Brain microvascular endothelial cell (primary cell): ENCODE measurements at places on chromosomes 6 and 20.

GRCh38 chr20:63114693-63115311, 101.1 kb downstream of the YTHDF1 start:
- no peak for DNase-seq

GRCh38 chr20:37280403-37280802, 9.1 kb upstream of the MANBAL start:
- no peak for DNase-seq

GRCh38 chr6:144655376-144655775, 370.2 kb downstream of the UTRN start:
- DNase-seq = no peak

DNA sequence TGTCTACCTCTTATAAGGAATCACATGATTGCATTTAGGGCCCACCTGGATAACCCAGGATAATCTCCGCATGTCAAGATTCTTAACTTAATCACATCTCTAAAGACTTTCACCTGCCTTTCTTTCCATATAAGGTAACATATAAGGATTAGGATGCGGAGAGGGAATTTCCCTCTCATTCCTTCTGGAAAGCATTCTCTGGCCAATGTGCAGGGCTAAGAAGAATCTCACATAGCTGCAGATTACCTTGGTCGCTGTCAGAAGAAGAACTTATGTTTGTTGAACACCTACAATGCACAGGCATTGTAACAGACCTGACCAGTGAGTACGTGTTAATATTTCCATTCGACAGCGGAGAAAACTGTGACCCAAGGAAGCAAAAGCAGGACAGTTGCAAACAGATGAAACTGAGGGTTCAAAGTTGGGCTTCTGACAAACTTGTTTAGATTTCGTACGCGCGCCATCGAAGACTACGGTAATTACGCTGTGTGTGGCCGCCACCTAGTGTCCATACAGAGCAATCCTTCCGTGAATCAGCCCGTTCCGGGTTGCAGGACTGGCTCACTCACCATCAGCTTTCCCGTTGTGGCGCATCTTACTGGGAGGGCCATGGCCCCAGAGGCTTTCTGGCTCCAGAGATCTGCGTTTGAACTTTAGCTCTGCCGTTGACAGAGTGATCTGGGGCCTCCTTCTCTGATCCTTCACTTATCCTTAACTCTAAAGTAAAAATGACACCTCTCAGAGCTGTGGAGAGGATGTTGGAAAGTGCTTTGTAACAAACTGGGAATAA, 9.5 kb downstream of the C20orf202 start:
- DNase-seq = peak; percentile 68

GRCh38 chr6:137767911-137768690, 99.0 kb upstream of the TNFAIP3 start:
- peak; percentile 57 for DNase-seq

DNA sequence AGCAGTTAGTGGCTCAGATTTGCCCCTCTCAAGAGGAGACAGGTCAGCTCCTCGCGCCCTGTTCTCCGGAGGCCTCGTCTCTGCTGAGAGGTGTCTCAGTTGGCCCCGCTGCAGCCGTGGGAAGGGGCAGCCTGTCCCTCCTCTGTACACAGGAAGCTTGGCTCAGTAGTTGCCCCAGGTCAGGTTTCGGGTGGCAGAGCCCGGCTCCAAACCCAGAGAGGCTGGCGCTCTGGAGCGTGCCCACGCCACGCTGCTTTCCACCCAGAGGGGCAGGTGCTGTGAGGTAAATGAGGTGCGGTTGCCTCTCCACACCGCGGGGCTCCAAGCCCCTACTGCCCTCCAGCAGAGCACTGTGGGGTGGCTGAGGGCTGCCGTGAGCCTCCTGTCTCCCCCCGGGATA, 16.0 kb downstream of the DYNLT1 start:
- no peak for DNase-seq

DNA sequence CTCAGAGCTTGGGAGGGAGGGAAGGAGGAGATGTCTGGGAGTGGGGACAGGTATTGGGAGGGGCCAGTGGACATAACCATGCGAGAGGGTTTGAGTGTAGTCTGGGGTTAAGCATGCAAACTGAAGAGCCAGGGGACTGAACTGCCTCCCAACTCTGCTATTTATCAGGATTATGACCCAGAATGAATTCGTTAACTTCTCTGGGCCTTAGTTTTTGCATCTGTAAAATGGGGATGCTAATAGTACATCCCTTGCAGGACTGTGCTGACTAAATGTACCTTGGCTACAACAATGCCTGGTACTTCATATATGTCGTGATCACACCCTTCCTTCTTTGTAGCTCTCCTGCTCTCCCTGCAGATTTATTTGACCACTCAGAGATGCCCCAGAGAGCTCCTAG, 83.6 kb downstream of the MDGA1 start:
- no peak for DNase-seq

DNA sequence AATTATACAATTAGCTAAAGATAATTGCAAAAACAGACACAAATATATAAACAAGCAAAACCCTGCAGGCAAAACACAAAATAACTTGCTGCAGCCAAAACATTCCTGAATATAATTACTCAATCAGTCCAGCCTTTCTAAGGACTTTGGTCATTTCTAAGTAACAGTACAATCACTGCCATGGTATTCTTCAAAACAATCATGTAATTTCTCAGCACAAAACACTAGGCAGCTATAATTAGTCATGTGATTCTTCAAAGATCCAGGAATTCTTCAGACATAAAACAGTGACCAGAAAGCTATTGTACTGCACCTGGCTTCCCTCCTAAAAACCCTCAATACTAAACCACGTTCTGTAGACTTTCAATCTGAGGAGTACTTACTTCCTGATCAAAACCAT, 881.1 kb downstream of the EPHA7 start:
- no peak for DNase-seq

DNA sequence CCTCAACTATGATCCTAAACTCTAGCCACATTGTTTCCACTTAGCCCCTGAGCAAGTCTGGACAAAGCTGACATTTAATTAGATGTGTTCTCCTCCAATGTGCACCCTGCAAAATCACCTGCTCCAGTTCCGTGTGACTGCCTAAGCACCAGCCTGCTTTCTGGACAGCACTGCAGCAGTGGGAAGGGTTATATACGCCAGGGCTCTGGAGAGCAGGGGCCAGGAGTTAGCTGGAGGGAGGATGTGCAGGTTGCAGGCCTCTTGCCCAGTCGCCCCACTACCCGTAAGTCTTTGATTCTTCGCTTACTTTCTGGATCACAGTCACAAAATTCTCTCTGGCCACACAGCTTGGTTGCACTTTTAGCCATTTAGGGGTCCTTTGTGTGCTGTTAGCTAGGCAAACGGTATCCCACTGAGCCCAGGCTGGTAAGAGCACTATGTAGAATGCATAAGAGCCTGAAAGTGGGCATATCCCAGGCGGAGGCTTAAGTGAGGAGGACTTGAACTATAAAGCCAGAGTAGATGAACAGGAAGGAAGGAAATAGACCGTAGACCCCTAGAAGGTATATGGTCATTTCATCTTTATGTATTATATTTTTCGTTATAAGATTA, 10.7 kb upstream of the PLEKHG1 start:
- no peak for DNase-seq

- no peak for DNase-seq
These were observed 100.7 kb upstream of the HMGN3 start for GRCh38 chr6:79335133-79335674.

- DNase-seq = no peak
These were observed 28.2 kb upstream of the FABP7 start for GRCh38 chr6:122751326-122751725.

DNA sequence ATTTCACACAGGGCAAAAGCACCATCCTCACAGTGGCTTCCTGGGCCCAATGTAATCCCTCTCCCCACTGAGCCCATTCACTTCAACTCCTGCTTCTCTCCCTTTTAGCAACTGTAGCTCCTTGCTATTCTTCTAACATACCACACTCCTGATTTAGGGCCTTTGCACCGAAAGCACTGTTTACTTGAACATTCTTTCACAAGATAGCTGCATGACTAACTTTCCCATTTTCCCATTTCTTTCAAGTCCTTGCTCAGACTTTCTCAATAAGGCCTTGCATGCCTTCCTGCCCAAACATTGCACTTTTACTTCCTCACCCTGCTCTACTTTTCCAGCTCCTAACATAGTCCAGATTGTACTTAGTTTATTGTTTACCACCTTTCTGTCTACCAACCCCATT, 73.0 kb downstream of the SHPRH start:
- DNase-seq = peak; percentile 82

DNA sequence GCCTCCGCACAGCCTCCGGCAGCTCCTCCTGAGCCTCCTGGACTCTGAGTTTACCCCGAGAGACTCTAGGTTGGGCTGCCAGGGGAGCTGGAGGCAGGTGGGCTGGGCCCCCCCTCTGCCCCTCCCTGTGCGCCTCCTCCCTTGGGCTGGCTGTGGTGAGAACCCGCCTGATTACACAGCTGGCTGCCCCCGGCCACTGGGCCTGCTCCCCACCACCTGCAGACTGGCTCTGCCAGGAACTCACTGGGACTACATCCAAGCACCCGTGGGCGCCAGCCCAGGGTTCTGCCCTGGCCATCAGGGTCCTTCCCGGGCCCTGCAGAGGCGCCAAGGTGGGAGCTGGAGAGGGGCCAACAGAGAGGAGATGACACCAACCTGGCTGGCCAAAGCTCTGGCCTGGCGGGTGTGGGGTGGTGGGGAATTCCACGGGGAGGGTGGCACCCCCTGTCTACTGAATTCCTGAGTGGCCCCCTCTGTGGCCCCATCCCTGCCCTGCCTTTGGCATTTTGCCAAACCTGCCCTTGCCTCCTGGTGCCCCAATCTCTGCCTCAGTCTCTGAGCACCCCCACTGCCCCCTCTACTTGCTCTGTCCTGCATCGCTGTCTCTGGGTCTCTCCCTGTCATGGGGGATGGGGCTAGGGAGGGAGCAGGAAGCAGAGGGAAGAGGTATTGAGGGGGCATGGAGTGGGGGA, 21.9 kb upstream of the CDH22 start:
- DNase-seq = no peak

DNA sequence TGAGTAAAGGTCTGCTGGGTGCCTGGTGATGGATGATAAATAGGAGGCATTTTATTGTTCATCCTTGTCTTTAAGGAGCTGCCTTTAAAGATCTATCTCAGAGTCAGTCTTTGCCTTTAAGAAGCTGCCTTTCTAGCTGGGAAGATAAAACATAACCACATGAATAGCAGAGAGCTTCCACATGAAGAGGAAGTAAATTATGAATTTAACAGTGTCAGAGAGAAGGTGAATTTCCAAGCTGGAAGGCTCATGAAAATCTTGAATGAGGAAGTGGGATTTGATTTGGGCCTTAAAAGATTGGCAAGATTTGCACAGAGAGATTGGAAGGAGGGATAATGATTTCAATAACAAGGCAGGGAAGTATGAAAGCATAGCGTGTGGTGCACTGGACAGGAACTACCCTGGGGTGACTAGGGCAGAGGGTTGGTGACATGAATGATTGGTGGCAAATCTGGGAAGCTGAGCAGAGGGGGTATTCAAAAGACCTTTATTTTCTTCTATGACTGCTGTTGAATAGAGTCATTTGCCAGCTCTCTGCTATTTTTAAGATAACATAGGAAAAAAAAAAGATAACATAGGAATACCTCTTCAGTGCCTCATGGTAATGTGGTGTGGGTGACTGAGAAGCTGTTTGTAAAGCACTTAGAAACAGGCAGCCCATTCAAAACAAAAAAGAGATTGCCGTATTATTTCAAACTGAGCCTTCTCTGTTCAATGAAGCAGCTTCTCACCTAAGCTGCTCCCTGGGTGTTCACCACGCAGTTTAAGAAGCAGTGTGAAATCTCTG, 591.6 kb downstream of the PKHD1 start:
- no peak for DNase-seq

DNA sequence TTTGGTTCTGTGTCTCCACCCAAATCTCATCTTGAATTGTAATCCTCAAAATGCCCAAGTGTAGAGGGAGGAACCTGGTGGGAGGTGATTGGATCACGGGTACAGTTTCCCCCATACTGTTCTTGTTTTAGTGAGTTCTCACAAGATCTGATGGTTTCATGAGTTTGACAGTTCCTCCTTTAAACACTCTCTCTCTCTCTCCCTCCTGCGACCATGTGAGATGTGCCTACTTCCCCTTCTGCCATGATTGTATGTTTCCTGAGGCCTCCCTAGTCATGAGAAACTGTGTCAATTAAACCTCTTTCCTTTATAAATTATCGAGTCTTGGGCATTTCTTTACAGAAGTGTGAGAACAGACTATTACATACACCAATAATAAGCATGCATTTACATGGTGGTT, 12.1 kb upstream of the EYS start:
- no peak for DNase-seq

DNA sequence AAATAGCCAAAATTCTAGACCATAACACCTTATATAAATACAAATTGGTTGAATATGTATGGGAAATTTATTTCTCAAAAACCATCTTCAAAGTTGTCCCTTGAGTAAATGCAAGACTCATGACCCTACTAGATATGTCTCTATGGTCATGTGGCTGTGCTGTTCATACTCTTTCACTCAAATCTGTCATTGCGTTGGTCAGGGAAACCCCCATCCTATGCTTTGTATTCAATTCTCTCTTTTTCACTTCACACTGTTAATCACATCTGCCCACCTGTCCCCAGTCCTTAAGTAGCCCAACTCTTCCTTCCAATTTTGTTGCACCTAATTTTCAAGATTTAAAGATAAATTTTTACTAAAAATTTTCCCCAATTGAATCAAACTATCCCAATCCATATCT, 51.0 kb downstream of the RPS12 start:
- no peak for DNase-seq

GRCh38 chr6:37311741-37312473, 41.9 kb upstream of the RNF8 start:
- peak; percentile 39 for DNase-seq

DNA sequence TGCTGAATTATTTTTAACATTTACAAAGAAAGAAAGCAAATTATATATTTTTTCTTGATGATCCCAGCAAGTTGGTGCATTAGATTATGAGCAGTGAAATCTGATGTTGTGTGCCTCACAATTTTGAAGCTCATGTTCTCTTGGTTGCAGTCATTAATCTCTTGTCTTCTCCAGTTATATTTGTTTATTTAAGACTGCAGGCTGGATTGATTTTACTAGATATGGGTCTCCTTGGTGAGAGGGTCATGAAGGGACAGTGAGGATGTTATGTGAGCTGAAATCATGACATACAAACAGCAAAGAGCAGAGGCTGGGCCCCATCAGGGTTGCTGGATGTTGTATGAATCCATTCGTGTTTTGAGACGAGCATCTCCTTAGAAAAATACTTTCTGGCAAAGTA, 64.2 kb upstream of the AKIRIN2 start:
- DNase-seq = no peak

GRCh38 chr6:18545726-18546125, 158.6 kb downstream of the RNF144B start:
- DNase-seq = peak; percentile 8

DNA sequence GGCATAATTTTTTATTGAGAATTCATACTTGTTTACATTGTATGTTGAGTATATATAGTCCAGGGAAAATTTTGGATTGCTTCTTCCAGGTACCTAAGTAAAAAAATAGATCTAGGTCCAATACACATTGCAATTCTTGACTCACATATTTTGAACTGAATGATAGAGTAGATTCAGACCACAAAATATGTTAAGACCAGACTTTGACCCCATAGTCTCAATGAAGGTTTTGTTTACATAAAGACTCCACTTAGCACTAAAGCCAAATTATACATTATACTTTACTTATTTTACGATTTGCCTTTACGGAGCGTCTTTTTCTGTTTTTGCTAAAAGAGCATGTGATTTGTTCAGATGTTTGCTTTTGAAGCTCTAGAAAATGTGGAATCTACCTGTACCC, 144.1 kb upstream of the PTCHD4 start:
- no peak for DNase-seq
